ENCODE measurements at places on chromosomes 2 and 18. TPM values are rescaled to one million over a fixed set of nuclear protein-coding genes. Genes with fewer than 3 reads are reported as not detected.

The SULT1C4 gene
- total RNA-seq = not detected

The OTOS gene
- total RNA-seq = not detected

DNA sequence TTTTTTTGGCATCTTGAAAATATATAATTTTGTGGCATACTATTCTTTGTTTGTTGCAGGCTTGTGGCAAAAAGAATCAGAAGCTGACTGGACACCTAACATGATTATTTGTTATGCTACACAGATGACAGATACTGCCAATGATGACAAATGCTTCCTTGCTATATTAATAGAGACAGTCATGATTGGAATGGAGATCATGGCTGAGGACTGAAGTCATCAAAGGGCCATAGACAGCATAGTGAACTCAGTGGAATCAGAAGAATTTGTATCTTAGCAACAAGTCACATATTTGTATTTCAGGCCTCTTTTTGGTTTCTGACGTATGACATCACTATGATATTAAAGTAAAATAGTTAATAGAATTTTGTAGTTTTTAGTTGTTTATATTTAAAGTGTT is 1003.8 kb upstream of the DDX18 start:
- no peak for DNase-seq

The APOB gene
- total RNA-seq = not detected

The LRP1B gene
- not detected for total RNA-seq

GRCh38 chr2:222424276-222424728 is at the start of gene SGPP2:
Gene SGPP2, plus strand, starts transcription at chr2:222424543. Its CDS starts 60 bp downstream, at chr2:222424603.
- DNase-seq = peak; percentile 18

DNA sequence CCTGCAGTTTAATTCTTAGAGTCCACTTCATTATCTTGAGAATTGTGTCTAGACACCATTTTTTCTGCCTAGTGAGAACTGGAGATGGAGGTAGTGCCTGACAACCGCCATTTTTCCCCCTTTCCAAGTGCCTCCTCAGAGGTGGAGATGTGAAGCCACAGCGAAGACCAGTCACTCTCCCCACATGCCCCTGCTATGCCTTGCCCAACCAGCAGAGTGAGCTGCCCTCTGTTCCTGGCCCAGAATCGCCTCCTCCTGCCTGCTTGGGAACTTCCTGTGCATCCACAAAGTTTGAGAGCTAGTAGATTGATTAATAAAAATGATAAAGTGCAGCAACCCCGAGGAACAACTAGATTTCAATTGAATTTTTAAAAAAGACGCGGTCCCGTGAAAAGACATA is 123.3 kb downstream of the CLIP4 start:
- DNase-seq = peak; percentile 17

- no peak for DNase-seq
Observed at GRCh38 chr2:143988082-143988481, 531.8 kb downstream of the ZEB2 start.

- DNase-seq = peak; percentile 73
Observed at GRCh38 chr18:63949068-63949737, at the start of gene HMSD. Gene HMSD, plus strand, starts transcription at chr18:63949301. Its CDS starts 4,155 bp downstream, at chr18:63953456.

DNA sequence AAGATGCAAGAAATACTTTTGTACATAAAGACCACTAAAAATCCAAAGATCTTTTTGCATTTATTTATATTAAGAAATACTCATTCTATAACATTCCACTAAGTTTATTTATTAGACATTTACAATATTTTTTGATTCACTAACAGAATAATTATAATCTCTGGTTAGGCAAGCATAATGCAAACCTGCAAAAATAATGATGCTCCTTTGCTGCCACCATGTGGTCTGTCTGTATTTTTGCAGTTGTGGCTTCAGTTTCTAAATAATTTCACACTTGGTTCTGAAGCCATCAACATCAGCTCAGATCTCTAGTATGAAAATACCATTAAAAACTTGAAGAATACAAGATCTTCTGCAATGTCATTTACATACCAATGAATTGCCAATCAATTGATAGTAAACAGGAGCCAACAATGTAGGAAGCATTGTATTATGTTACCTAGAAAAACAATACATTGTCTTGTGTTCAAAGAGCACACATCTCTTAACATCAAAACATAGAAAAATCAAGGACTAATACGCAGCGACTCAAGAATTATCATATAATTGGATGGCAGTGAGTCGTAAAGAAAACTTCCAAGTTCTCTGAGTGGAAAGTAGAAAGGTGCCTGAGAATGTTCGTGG is 28.8 kb upstream of the WDR75 start:
- peak; percentile 42 for DNase-seq

GRCh38 chr18:67367540-67367939 is 149.0 kb downstream of the DSEL start:
- no peak for DNase-seq

The CHRND gene
- total RNA-seq = not detected

The ACOXL gene
- total RNA-seq = 0.56 TPM

DNA sequence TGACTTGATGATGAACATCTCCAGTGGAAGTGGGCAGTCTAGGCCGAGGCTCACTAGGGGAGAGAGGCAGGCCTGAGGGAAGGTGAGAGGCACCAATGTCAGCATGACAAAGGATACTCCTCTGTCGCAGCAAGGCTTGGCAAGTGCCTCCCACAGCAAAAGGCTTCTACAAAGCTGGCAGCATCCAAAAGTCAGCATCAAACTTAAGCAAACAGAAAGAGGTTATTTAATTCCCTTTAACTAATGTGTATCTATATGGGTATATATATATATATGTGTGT is 41.6 kb downstream of the NIFK start:
- no peak for DNase-seq

GRCh38 chr2:199812493-199812892 is 38.5 kb downstream of the FTCDNL1 start:
- no peak for DNase-seq

DNA sequence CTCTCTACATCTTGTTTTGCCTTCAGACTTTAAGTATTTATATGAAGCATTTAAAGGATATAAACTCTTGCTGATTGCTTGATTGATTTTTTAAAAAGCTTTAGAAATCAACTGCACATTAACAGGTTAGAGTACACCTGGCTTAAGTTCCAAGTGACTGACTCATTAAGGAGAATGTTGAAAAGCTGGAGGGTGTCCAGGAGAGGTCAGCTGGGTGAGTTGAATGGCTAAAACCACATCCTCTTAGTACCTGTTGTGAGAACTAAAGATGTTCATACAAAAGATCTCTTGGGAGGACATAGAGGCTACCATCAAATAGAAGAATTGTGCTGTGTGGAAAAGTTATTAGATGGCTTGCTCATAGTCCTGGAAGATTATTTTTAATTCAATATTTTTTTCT is 206.8 kb downstream of the TXNL1 start:
- DNase-seq = no peak

The DGUOK gene
- 96.4 TPM for total RNA-seq

DNA sequence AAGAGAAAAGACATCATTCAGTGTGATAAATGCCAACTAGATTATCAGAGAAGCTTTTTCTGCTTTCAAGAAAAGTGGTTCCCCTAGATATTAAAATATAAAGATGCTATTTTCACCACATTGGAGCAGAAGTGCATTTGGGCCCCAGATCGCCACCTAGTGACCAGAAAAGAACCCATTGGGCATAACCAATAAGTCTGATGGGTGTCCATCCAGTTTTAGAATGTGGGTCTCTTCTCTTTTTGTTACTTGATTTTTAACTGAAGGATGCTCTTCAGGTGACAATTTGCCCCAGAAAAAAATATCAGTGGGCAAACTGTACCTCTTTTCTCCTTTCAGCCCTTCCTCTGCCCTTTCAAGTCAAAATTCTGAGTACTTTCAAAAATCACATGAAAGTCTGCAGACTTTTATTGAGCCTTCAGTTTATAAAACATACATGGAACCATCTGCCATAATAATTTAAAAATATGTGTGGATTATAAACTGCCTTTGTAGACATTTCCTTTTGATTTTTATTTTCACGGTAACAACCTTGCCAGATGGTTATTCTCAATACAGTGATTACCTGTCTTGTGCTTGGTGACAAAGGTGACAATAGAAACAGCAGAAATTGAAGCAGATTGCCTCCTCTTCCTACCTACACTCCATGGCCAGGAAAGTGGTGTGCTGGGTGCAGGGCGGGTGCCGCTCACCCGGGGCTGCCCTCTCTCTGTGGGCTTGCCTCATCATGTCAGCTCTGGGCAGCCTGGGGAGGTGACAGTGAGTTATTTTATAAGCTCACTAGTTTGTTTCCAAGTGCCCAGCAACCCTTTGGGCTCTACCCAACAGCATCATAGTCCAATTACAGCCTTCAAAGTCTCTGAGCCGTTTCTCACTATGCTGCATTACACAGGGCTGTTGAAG is 124.5 kb downstream of the DCDC2C start:
- DNase-seq = peak; percentile 47

DNA sequence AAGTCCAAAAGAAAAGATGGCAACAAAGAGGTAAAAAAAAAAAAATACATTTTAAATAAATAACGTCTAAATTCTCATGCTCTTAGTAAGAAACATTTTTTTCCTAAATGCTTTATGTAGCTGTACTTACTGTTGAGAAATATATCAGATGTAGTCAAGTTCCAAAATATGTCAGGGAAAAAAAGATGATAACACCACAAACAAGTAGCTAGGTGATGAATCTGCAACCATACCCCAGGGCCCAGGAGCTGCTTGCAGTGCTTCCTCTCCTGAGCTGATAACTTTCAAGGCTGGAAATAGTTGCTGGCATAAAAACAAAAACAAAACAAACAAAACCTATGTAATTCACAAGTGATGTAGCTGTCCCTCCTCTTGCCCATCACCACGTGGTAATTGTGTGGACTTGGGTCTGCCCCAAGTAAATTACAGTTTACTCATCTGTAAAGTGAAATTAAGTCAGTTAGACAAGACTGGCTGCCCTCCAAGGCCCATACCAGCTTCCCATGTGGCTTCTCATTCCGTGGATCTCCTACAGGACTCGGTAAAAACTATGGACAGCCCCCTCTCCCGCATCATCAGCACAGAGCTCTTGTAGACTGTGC is 82.6 kb downstream of the SP100 start:
- no peak for DNase-seq

GRCh38 chr2:239570971-239571520 is 170.2 kb upstream of the HDAC4 start:
- DNase-seq = no peak

DNA sequence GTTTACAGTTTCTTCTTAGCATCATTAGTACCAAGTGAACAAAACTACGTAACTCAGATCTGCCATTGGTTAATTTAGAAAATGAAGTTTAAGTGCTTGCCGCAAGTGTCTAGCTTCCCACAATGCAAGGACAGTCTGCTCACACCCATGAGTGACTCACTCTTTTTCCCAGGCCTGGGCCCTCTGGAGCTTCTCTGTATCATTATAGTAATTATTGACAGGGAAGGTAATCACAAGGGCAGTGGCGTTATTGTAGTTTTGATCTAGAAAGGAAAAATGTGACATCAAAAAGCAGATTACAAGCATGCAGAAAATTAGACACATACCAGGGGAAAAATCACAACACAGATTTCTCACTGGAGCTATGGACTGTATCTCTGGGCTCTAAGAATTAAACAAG is 38.5 kb downstream of the NPC1 start:
- no peak for DNase-seq

- peak; percentile 57 for DNase-seq
Observed at GRCh38 chr2:71154798-71155197, 24.4 kb downstream of the MPHOSPH10 start.

DNA sequence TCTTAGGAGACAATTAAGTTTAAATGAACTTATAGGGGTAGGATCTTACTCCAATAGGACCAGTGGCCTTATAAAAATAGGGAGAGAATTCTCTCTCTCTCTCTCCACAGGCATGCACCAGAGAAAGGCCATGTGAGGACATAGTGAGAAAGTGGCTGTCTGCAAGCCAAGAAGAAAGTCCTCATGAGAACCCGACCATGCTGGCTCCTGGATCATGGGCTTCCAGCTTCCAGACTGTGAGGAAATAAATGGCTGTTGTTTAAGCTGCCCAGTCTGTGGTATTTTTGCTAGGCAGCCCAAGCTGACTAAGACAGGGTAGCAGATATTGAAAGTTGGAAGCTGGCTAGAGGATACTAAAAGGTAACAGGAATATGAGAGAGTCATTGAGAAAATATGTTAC is 454.0 kb downstream of the NBAS start:
- DNase-seq = no peak

GRCh38 chr2:187642498-187642897 is 88.3 kb upstream of the TFPI start:
- DNase-seq = no peak

- no peak for DNase-seq
Observed at GRCh38 chr2:192969055-192969454, 774.3 kb upstream of the TMEFF2 start.

DNA sequence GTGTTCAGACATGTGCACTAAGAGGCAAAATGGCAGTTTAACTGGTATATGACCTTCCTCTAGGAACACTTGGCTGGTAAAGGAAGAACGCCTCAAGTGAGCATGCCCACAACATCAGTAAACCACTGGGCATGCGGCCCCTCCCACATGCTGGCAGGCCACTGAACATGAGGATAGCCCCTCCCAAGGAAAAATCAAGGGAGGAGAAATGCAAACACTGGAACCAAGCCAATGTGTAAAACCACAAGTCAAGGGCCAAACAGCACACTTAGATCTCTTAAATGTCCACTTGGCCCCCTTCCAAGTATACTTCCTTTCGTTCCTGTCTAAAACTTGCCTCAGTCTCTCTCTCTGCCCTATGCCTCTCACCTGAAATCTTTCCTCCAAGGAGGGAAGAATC is 980.8 kb downstream of the TSN start:
- DNase-seq = no peak

DNA sequence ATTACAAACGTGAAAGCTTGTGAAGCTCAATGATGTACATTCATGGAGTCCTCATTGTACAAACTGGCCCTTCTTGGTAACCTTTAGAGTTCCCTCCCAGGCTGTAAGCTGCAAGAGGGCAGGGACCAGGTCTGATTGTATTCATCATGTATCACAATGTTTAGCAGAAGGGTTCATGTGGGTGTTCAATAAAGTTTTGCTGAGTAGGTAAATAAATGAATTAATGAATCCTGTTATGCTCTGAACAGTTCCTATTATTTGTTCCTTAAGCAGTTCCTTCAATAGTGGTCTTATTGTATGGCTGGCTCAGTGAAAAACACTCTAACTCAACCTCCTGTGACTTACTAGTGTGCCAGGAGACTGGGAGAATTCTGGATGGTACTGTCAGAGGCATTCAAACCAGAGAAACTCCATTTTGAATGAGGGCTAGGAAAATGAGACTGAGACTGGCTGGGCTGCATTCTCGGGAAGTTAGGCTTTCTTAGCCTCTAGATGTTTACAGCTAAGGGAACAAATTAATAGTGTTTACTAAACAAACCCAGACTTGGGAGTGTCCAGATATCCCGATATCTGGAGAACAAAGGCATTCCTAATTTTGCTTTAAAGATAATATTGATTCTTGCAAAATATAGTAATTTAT is 1.8 kb upstream of the ACVR1 start:
- DNase-seq = no peak

The CABYR gene
- 2.1 TPM for total RNA-seq

All from activated CD8-positive, alpha-beta T cell treated with anti-CD3 and anti-CD28 coated beads for 36 hours (primary cell).